ENCODE measurements at places on chromosomes 7 and 10. TPM values are rescaled to one million over a fixed set of nuclear protein-coding genes. Genes with fewer than 3 reads are reported as not detected.

Gene GPR15LG
- not detected for polyA plus RNA-seq

Gene OR2A5
- polyA plus RNA-seq, result not detected

Gene LBX1
- polyA plus RNA-seq, result not detected

Gene CALCR
- not detected for polyA plus RNA-seq

Gene SFRP5
- not detected for polyA plus RNA-seq

Gene PILRA
- polyA plus RNA-seq, result 2.0 TPM

Measured in immature natural killer cell (primary cell).